ENCODE measurements at places on chromosomes 6 and 20.

- DNase-seq, result no peak
Observed at GRCh38 chr6:28943223-28943556, 19.4 kb upstream of the TRIM27 start.

GRCh38 chr6:138229072-138229471 lies 10.8 kb upstream of the PBOV1 start:
- no peak for DNase-seq

DNA sequence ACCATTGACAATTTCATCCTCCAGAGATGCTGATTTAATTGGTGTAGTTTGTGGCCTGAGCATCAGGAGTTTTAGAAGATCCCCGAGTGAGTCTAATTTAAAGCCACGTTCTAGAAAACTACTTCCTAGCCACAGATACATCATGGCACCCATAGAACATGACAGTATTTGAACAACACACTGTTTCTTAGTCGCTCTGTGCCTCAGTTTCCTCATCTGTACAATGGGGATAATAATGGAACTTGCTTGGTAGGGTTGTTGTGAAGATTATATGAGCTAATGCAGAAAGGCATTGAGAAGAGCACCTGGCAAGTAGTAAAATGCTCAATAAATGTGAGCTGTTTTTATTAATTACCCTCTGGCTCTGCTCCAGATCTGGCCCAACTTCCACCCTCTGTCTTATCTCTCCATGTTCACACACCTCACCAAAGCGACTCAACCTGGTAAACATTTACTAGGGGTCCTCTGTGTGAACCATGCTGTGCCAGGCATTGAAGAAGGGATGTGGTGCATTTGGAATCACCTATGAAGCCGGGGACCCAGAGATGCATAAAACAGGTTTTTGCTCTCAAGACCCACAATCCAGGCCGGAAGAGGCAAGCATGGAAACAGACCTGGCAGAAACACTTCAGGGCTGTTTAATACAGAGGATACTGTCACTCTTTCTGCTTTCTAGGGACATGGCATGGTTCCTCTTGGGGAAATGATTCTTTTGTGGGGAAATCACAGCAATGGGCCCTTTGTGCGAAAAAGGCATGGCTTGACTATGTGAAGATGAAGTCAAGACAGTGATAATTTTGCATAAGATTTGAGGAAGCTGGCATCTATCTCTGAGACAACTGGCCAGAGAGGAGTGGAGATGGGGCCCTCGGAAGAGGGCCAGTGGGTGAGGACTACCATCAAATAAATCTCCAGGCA lies 16.2 kb upstream of the MRPS18A start:
- no peak for DNase-seq

DNA sequence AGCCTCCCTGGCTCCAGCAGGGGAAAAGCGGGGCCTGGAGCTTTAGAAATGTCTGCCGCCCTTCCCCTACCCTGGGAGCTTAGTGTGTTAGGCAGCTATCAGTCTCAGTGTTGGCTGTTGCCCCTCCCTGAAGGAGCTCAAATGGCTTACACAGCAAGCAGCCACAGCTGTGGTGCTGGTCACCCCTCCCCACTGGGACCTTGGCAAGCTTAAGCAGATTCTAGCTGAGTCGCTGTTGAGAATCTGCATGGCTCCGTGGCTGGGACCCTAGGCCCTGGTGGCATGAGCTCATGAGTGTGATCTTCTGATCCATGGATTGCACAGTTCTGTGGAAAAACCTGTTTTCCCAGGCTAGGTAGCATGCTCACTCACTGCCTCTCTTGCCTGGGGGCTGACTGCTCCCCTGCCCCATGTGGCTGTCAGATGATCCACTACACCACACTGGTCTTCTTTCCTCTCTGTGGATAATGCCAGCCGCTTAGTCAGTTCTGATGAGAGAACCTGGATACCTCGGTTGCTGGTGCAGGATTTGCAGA lies 714.0 kb downstream of the MAFB start:
- no peak for DNase-seq

DNA sequence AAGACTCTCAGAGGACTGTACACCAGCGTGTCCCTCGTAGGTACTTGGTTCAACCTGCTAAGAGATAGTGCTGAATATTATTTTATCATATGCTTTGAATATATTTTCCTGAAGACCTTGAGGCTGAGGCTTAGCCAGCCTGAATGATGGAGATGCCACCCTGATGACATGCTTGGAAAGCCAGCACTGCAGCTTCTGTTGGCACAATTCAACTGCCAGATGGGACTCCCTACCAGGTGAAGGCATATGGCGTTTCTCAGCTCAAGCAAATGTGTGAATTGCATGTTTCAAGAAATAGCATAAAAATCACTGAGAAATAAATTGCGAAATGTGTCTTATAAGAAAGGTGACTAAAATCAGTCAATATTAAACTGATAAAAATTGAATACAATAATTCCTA lies 228.1 kb upstream of the CST7 start:
- no peak for DNase-seq

DNA sequence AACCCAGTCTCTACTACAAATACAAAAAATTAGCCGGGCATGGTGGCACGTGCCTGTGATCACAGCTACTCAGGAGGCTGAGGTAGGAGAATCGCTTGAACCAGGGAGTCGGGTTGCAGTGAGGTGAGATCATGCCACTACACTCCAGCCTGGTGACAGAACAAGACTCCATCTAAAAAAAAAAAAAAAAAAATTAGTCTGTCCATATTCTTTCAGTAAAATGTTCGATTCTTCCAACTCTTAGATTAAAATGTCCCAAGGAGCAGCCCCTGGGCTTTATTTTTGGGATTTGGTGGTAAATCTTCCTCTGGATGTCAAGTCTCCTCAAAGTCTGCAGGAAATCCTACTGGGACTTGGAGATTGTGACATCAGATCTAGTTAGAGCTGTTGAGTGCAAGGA lies 101.0 kb upstream of the EEF1E1 start:
- DNase-seq, result no peak

- no peak for DNase-seq
Observed at GRCh38 chr6:162627362-162627761, 100.2 kb downstream of the PRKN start.
